Activated CD4-positive, alpha-beta T cell treated with anti-CD3 and anti-CD28 coated beads, Interleukin-2, amount 50 U/mL, for 4 hours (primary cell): ENCODE measurements at places on chromosomes 4 and X.

- no peak for DNase-seq
These were observed 706 bp downstream of the CHIC1 start for GRCh38 chrX:73563738-73564068.

DNA sequence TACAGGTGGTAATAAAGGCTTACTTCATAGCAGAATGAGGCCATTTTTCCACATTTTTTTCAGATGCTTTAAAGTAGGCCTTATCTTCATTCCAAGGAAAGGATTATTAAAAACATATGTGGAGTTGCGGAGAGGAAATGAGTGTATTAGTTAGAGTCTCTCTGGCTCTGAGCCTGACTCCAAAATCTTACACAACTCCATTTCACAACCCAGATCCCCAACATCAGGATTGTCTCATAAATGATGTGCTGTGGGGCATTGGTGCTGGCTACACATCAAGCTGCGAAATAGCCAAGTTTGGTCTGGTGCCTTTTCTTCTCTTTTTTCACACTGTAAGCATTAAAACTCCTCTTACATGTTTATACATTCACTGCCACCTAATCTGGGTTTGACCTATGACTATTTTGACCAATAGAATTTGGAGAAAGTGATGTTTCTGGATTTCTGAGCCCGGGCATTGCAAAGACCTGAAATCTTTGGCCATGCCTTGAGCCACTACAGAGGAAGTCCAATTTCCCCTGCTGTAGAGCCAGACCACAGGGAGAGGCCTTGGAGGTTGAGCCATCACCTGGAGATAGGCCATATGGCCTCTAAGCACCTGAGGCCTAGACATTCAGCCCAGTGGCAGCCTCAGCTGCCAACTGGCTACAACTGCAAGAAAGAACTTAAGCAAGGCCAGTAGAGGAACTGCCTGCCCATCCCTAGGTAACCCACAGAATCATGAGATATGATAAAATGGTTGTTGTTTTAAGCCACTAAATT lies 16.7 kb upstream of the SOD3 start:
- DNase-seq = no peak

DNA sequence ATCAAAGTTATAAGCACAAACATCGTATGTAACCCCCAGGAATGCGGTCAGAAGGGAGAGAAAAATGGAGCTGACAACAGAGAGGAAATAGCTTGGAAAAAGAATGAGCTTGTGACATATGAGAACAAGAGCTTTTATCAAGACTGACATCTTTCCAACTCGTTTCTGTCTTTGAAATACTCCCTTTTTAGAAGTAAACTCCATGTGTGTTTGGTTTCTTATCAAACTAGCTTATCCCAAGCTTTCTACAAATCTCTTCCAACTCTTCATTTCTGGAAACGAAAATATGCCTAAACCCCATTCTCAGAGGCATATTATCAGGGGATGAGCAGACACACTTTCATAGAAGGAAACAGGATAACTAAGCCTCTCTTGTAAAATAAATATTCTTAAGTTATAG lies 235.4 kb downstream of the NAF1 start:
- DNase-seq = no peak

DNA sequence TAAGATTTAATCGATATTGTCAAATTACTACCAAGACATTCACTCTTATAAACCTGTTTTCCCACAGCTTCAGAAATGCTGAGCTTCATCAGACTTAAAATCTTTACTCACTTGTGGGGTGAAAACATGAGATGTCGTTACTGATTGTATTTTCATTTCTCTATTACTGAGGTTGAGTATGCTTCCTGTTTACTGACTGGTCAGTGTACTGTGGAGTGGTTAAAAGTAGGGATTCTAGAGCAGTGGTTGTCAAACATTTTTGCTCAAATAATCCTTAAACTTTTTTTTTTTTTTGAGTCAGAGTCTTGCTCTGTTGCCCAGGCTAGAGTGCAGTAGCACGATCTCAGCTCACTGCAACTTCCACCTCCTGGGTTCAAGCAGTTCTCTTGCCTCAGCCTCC lies 50.3 kb downstream of the NSUN7 start:
- DNase-seq = no peak

DNA sequence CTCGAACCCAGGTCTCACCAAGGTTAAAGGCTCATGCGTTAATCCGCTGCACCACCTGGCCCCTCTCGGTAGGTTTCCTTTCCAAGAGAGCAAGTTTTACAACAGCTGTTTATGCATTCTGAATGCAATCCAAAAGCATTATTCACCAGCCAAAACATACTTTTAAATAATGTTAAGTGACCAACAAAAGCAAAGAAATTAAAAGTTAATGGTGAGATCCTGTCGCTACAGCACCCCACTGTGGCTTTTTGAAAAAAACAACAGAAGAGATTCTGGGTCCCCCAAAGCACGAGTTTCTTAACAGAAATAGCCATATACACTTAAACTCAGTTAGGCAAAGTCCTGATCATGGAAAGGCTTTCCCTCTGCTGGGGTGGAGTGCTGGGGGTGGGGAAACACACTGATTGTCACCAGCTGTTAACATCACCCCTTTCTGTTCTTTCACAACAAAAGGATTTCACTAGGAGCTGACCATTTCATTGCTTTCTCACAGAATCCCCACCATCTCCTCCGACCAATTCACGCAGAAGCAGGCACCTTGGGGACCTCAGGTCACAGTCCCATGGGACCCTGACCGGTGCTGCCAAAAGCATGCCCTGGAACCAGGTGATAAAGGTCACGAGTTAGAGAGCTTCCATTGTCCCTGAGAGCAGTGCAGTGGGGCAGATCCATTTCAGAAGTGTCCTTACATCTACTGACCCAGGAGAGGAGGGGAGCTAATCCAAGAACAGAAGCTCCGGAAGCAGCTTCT lies 51.2 kb downstream of the ZNF827 start:
- DNase-seq = no peak

DNA sequence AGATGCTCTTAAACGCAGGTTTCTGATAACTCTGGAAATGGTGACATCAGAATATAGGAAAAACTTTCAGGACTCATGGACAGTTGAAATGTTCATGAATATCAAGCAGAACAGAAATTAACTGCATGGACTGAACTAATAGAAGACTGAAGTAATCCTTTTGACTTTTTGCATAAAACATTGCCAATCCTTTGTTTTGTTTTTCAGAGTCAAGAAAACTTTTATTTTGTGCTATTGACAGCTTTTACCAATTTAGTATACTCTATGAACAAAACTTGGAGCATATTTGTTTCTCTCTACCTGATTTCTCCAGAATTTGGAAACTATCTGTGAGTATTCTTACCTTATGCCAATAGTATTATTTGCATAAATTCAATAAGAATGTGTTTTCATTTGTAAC lies 61.2 kb upstream of the HMX1 start:
- no peak for DNase-seq

DNA sequence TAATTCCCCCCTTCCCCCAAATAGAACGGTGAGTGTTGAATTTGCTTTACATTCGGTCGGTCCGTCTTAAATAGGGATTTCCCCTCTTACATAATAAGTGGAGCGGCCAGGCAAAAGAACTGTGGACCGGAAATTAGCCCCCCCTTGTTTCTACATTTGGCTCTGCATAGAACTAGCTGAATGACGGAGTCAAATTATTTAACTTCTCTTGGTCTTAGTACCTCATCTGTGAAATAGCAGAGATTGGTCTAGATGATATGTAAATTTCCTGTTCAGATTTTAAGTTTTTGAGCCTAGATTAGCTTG lies 1.3 kb downstream of the SPATA18 start:
- DNase-seq = no peak

DNA sequence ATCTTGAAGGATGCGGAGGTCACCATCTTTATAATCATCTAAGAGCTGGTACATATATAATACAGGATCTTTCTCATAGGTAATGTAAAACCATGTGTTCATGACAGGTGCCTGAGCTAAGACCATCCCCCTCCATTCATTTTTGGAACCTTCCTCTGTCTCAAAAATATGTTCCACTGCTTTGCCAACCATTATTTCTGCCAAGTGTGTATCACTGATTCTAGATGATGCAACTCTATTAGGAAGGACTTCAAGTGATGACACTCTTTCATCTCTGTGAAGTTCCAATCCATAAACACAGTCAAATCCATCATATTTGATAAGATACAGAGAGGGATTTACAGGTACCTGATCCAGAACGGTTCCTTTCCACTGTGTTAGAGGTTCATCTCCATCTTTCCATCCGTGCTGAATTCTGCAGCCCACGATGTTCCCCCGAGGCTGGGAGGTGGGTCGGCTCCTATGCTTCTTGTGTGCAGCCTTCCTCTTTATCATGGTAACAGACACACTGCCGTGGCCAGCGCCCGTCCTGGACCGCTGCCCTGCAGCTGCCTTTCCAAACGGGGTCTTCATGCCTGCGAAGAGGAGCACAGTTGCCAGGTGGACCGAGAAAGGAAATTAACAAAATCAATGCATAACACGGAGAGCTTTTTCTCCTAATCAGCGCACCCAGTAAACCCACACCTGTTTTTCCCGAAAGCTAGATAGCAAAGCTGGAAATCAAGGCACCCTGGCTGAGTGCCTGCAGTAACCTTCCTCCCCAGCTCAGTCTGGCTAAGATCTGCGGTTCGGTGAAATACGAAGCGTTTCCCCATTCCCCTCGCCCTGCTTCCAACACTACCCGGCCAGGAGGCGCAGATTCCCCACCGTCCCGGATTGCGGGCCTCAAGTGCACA lies 718 bp downstream of the SPIN3 start:
- no peak for DNase-seq

GRCh38 chr4:140236654-140237169 lies 82.7 kb upstream of the MAML3 start:
- no peak for DNase-seq

- DNase-seq = no peak
These were observed 31.8 kb upstream of the CWH43 start for GRCh38 chr4:48954314-48954713.

DNA sequence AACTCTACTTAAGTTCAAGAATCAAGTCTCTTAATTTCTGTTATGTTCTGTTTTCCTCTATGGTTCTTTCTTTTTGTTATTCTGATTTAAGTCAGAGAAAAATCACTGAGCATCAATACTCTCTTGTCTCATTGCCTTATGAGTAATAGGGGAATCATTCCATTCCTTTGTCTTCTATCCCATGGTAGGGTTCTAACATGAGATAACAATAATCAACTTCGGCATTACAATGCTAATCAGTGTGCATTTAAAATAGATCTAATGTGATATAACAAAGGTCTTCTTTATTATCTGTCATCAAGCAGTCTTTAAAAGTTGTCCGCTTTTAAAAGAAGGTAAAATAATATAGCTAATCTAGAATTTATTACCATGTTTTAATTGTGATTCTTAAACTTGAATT lies 446.9 kb downstream of the IL15 start:
- no peak for DNase-seq

DNA sequence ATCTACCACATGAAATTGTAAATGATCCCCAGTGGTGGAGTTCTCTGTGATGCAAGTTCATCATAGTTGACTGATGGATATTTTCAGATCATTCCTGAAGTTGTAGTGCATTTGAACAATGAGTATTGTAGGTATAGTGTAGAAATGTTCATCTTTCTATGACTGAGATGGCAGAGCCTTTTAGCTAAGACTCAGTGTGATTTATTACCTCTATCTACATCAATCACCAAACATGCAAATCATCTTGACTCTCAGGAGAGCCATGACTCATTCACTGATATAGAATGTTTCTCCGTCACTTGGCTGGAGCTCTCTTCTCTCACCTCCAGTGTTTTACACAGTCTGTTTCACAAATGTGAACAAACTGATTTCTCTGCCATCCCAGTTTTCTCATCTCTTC lies 392.6 kb downstream of the IL1RAPL1 start:
- DNase-seq = no peak
